ENCODE measurements at places on chromosomes 6 and 20. TPM values are rescaled to one million over a fixed set of nuclear protein-coding genes. Genes with fewer than 3 reads are reported as not detected.
A peak's percentile ranks its signal among the peaks of the same experiment; 100 is the strongest.

- H3K4me3 ChIP-seq: no peak overlapping the region
- no peaks in the 10 kb centered on the region for H3K4me1 ChIP-seq
- peak; percentile 55 for DNase-seq
- no peaks in the 10 kb centered on the region for H3K36me3 ChIP-seq
Measured at GRCh38 chr6:4210629-4211419, 75.4 kb upstream of the ECI2 start.

- H3K27me3 ChIP-seq: no peaks in the 10 kb centered on the region
- H3K36me3 ChIP-seq: no peaks in the 10 kb centered on the region
- H3K4me1 ChIP-seq: 0 out of 2 replicates have a peak, but pooled peaks cover 4% of the 10 kb centered on the region
- no peak for DNase-seq
- no peak overlapping the region for H3K4me3 ChIP-seq
- no peak overlapping the region for H3K27ac ChIP-seq
Measured at GRCh38 chr6:113171882-113172281, 685.3 kb upstream of the MARCKS start.

DNA sequence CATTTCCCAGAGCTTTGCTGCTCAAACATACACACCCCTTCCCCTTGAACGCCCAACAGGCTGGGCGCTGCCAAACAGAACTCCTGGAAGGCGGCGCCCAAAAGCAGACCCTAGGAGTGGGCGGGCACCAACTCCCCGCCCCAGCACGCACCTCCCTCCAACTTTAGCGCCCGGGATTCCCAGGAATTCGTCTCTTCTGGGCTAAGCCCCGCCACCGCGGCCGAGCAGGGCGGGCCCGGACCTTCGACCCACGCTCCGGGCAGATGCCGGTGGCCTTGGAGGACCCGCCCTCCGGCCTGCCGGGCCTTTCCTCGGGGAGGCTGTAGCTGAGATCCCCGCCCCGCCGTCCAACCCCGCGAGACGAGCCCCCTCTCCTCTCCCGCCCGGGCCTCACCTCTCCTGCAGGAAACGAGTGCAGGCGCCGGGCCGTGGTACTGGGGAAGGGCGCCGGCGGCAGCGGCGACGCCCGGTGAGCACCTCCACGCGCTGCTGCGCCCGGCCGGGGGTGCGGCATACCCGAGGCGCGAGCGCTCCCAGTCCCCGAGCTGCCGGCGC is 659 bp downstream of the MCUR1 start:
- peak overlapping the region; percentile 84 for H3K27ac ChIP-seq
- H3K27me3 ChIP-seq: no peaks in the 10 kb centered on the region
- DNase-seq: peak; percentile 73
- H3K4me3 ChIP-seq: peak overlapping the region; percentile 96

DNA sequence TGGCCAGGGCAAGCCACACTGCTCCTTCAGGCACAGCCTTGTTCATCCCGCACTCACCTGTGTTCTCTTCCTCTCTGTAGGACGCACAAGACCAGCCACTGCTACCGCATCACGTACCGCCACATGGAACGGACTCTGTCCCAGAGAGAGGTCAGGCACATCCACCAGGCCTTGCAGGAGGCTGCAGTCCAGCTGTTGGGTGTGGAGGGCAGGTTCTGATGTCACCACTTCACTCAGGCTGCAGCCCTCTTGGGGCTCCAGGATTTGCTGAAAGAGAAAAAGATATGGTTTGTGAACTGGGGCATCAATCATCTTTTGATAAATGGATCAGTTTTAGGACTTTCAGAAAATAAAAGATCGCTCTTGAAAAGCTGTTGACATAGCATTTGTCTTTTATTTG is 235.5 kb downstream of the NRN1 start:
- DNase-seq: no peak
- H3K4me3 ChIP-seq: no peak overlapping the region
- H3K27ac ChIP-seq: no peak overlapping the region
- H3K4me1 ChIP-seq: no peaks in the 10 kb centered on the region

The KHDC1L gene
- total RNA-seq: not detected

The PREP gene
- 14.8 TPM for total RNA-seq

All from SJSA1 (cell line).